ENCODE measurements at places on chromosomes 12 and 14.

GRCh38 chr14:21965042-21965441 lies 291.4 kb upstream of the OR4E1 start:
- peak; percentile 56 for DNase-seq

- no peak for DNase-seq
These were observed 11.0 kb downstream of the SPTLC2 start for GRCh38 chr14:77605392-77605972.

DNA sequence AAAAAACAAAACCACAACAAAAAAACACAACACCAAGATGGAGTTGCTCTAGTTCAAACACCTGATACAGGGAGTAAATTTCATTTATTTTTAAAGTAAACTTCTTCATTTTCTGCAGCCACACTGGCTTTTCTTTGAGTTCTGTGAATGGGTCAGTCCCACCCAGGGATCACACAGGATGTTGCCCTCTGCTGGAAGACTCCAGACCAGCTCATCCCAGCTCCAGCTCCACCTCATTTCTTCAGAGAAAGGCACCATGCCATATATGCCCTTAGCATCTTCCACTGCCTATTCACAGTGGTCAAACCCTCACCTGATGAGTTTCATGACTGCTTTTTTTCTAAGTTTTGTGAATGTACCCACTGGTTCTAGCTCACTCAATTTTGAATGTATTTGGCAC lies 8.0 kb downstream of the GLIPR1 start:
- peak; percentile 34 for DNase-seq

- DNase-seq = peak; percentile 28
These were observed 48.7 kb upstream of the CDKN3 start for GRCh38 chr14:54348001-54348611.

- no peak for DNase-seq
These were observed 276.7 kb downstream of the FOXN3 start for GRCh38 chr14:89140326-89140725.
